ENCODE measurements at places on chromosomes 2 and 18. TPM values are rescaled to one million over a fixed set of nuclear protein-coding genes. Genes with fewer than 3 reads are reported as not detected.

DNA sequence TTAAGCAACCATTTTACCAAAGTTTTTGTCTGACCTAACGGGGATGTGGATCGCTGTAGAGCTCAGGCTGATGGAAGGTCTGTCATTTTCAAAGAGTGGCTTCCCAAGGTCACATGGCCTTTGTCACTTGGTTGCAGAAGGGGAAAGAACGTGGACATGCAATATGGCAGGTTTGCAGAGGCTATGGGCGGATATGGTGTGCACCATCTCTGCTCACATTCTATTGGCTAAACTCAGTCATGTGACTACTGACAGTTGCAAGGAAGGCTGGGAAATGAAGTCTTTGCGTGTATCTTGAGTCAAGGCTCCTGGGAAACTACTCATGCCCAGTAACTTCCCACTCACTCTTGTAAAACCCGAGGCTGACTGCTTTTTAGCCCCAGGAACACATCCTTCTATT lies 96.8 kb downstream of the ST6GAL2 start:
- no peak for DNase-seq

DNA sequence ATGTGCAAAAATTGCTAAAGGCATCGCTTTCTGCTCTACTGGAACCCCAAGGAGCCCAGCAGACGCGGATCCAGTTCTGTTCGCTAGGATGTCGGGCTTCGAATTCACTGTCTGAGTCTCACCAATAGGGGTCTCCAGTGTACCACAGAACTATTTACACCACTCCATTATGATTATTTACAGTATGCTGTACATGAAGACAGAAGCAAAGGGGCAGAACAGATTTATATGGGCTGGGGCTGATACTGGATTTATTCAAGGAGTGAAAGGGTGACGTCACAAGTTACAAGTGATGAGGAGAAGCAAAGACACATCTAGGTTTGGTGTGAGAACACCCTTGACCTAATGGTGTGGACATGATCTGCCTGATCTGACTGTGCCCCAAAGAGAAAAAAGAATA lies 185.3 kb upstream of the ATP5MC3 start:
- no peak for DNase-seq

DNA sequence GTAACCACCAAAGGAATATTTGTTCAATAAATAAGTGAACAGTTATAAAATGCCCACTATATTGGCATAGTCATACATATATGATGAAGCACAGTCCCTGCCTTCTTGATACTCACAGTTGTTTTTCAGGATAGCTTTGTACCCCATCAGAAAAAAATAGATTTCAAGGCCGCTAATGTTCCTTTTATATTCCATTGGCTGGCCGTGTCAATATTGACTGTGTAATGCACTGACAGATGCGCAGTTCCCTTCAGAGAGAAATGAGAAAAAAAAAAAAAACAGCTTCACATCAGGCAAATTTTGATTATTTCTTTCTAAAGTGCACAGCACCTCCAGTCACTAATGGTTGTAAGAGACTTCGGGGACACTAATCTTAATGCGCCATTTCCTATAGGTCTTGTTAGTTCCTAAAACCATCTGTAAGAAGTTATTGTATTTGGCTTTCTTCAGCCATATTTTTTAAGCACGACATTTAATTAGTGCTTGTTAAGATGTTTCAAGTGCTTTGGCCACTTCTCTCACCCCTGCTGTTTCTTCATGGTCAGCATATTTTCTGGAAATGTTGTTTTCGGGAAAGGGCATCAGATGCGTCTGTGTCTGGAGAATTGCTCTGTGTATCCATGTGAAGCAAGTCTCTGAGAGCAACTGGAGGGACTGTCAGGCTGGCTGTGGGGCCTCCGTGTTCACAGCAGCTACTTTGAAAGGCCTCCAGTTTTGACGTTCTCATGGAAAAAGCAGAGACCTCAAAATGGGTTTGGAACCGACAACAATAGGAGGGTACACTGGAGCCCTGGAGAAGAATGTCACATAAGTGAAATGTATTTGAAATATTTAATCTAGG lies 378.3 kb downstream of the MTX2 start:
- no peak for DNase-seq

- no peak for DNase-seq
Measured at GRCh38 chr2:168348076-168348475, 100.7 kb upstream of the STK39 start.

The CXCR1 gene
- not detected for total RNA-seq

DNA sequence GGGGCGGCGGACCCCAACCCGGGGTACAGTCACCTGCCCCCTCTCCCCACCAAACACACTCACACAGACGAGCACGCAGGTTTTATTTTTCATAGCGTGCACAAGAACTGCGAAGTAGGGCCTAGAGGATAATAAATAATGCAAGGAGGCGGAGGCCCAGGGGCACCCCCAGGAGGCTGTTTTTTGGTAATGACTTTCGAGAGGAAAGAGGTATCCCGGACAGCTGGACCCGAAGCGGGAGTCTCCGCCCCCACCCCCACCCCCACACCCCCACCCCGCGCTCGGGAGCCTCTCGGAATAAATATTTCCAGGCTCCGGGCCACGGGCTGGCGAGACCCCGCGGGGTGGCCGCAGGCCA lies 3.4 kb downstream of the CYP26B1 start:
- DNase-seq: no peak

The LINC00305 gene
- total RNA-seq: not detected

DNA sequence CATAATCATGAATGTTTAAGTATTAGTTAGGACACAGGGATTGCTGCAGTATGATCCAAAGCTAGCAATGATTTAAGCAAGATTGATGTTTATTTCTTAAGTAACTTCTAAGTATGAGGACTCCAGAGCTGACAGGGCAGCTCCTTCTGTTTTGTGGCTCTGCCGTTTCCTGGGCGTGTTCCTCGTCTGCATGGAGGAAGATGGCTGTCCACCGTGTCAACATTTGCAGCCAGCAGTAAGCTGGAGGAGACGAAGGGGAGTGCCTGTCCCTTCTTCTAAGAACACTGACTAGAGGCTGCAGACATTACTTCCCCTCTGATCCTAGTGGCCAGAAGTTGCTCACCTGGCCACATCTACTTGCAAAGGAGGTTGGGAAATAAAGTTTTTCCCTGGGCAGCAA lies 144.1 kb downstream of the MYO1B start:
- no peak for DNase-seq

DNA sequence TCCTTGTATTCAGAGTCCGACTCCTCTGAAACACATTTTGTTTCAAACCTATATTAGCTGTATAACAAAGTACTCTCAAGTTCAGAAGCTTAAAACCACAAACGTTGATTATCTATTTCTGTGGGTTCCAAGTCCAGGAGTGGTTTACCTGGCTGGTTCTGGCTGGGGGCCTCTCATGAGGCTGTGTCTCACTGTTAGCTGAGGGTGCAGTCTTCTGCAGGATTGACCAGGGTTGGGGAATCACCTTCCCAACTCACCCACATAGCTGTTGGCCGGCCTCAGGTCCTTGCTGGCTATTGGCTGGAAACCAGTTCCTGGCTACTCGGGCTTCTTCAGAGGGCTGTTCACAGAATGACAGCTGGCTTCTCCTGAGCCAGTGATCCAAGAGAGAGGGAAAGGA lies 18.0 kb upstream of the ATIC start:
- no peak for DNase-seq

- peak; percentile 38 for DNase-seq
Measured at GRCh38 chr2:263774-264492, at the start of gene SH3YL1. TSS of gene SH3YL1 (minus strand) at chr2:264032. CDS start at chr2:263984, 48 bp downstream.
